ENCODE measurements at places on chromosomes 7 and 10. TPM values are rescaled to one million over a fixed set of nuclear protein-coding genes. Genes with fewer than 3 reads are reported as not detected.

The RBP3 gene
- total RNA-seq = not detected

The NEBL gene
- under 0.01 TPM for total RNA-seq

The ZEB1 gene
- total RNA-seq = 181 TPM

The OR2A1 gene
- under 0.01 TPM for total RNA-seq

The TRIM50 gene
- total RNA-seq = not detected

The NEUROD6 gene
- not detected for total RNA-seq

The SORCS3 gene
- not detected for total RNA-seq

The NPC1L1 gene
- not detected for total RNA-seq

The MEOX2 gene
- total RNA-seq = not detected

The RGR gene
- total RNA-seq = not detected

The RPEL1 gene
- not detected for total RNA-seq

The GPNMB gene
- 37.2 TPM for total RNA-seq

The PALS2 gene
- 26.9 TPM for total RNA-seq

The ORC5 gene
- 108 TPM for total RNA-seq

The DDC gene
- not detected for total RNA-seq

The KCNMA1 gene
- total RNA-seq = 107 TPM

The SPOCK2 gene
- 0.23 TPM for total RNA-seq

The SMO gene
- total RNA-seq = 28.8 TPM

The SLIT1 gene
- total RNA-seq = 0.05 TPM

The SPDYE8 gene
- not detected for total RNA-seq

The NPY gene
- total RNA-seq = not detected

The AKR1C4 gene
- not detected for total RNA-seq

The CYP3A7 gene
- total RNA-seq = 0.30 TPM

The MMD2 gene
- total RNA-seq = not detected

The ABCC2 gene
- 0.89 TPM for total RNA-seq

The GDF10 gene
- not detected for total RNA-seq

The ANK3 gene
- total RNA-seq = 27.5 TPM

The TCTN3 gene
- 42.4 TPM for total RNA-seq

The PDIA4 gene
- total RNA-seq = 617 TPM

The SERPINE1 gene
- 2,093 TPM for total RNA-seq

The STYXL1 gene
- 43.4 TPM for total RNA-seq

The COL17A1 gene
- 0.30 TPM for total RNA-seq

The KLF14 gene
- under 0.01 TPM for total RNA-seq

The CYP17A1 gene
- total RNA-seq = not detected

The ASB10 gene
- total RNA-seq = not detected

The RADIL gene
- total RNA-seq = 1.2 TPM

The ADCY1 gene
- 0.30 TPM for total RNA-seq
